ENCODE measurements at places on chromosomes 11 and 22.

DNA sequence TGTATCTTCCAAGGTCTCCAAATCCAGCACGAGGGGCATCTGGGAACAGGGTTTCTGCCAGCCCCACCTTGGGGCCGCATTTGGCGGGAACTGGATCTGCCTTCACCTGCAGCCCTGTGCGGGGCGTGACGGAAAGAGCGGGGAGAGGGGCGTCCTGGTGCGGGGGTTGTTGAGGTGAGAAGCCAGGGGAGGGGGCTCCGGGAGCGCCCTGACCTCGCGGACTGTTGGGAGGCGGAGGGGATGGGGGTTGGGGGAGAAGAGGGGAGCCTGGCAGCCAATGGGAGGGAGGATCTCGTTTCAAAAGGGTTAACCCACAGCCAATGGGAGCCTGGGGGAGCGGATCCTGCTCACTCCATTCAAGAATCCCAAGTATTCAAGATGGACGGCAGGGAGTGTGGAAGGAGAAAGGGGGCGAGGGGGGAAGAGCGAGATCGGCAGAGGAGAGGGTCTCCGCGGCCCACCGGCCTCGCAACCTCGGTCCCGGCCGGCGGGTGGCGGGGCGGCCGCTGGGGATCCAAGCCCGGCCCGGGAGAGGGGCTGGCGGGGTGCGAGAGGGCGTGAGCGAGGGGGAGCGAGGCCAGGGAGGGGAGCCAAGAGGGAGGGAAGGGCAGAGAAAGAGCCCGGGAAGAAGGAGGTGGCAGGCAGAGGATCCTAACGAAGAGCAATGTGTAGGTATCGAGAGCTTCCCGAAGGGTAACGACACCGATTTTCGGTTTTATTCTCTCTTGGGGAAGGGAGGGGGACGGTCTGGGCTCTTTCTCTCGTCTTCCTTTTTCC, 11.5 kb downstream of the YPEL4 start:
- DNase-seq = no peak

DNA sequence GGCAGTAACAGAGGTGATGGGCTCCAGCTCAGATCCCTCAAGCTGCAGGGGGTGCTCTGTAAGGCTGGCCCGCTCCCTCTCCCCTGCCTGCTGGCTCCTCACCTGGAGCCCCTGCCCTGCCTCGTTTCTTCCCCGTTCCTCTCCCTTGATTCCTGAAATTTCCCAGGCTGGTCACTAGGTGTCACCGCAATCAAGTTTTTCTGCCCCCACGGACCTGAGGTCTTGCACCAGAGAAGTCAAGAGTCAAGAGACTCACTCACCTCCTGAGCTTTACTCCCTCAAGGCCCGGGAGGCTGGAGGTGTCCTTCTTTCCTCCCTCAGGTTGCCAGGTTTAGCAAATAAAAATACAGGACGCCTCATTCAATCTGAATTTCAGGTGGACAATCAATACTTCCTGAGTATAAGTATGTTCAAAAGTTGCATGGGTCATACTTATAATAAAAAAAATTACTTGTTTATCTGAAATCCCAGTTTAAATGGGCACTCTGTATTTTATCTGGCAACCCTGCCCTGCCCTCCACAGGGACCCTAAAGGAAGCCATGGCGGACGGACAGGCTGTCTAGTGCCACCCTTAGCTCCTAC, 69.2 kb downstream of the SCUBE1 start:
- DNase-seq = peak; percentile 18

DNA sequence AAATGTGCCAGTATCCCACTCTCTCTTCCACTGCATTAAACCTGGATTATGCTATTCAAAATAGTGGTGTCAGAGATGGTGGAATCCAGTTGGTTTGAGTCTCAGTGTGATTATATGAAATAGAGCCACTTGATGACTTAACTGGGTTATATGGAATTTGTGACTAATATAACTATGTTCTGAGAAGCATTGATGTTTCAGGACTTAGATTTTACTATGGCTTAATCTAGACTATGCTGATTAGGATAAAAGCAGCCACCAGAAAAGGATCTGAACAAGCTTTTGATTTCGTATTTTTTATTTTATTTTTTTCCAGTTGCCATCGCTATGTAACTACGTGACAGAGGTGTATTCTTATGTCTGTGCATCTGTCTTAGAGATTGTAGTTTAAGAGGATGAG, 39.1 kb downstream of the MS4A6A start:
- DNase-seq = no peak

DNA sequence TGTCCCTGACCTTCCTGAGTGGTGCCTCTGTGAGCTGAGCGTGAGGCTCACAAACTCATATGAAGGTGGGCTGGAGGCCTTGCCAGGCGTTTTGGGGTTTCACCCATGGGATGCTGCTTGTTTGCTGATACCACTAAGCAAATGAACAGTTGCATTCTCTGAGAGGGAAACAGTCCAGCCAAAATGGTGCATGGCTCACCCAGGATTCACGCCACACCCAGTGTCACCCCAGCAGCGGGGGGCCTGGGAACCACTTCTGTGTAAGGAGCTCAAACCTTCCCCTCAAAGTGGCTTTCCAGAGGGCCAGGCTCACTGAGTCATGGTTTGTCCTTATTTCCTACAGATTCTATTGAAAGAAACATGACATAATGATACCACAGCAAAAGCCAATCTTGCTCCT, 928.1 kb downstream of the TBC1D22A start:
- no peak for DNase-seq

DNA sequence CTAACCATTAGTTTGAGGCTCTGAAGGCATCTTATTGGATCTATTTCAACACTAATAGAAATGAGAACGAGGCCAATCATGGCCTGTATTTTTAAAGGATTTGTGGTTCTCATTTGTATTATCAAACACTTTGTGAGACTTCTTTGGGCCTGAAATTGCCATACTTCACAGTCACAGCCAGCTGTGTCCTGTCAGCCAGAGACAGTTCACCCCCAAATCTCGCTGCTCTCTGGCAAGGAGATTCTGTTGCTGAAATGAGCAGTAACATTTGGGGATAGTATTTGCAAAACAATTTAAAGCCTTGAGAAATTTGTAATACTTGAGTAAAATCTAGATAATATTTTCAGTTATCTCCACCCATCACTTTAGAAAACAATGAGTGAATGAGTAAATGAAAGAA, 26.9 kb upstream of the TENM4 start:
- DNase-seq = no peak

GRCh38 chr22:50548040-50548920, 2.6 kb downstream of the KLHDC7B start:
- DNase-seq = no peak

- DNase-seq = no peak
These were observed 40.9 kb downstream of the GALNT18 start for GRCh38 chr11:11580841-11581411.

GRCh38 chr22:24284747-24285203, 14.1 kb downstream of the SPECC1L start:
- DNase-seq = no peak

DNA sequence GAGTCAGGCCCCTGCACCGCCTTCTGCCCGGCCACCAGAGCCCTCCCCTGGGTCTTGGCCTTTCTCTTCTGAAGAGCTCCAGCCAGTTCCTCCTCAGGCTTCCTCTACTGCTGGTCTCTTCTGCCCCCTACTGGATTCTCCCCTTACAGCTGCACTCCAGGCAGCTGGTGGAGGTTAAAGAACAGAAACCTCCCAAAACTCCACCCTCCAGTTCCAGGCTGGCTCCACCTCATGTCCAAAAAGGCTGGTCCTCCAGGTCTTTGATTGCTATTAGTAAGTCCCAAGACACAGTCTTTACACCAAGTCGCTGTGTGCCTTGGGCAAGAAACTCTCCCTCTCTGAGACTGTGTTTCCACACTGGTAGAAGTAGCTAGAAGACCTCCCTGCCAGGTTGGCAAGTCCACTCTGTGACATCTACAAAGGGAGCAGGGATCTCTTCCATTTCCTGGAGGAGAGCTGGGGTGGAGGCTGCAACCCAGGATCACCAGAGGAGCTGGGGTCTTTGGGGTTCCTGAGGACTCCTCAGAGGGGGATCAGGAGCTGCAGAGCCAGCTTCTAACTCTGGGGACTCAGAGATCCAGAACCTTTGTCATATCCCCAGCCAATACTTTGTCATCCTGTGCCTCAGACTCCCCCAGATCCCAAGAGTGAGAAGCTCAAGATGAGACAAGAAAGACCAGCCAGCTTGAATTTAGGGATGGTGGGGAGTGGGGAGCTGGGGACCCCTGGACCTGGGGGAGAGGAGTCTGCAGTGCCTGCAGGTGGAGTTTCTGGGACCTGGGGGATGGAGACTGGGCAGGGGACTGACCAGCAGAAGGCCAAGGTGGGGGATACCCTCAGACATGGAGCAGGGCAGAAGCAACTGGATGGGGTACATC, 3.4 kb upstream of the IGLL5 start:
- peak; percentile 14 for DNase-seq

DNA sequence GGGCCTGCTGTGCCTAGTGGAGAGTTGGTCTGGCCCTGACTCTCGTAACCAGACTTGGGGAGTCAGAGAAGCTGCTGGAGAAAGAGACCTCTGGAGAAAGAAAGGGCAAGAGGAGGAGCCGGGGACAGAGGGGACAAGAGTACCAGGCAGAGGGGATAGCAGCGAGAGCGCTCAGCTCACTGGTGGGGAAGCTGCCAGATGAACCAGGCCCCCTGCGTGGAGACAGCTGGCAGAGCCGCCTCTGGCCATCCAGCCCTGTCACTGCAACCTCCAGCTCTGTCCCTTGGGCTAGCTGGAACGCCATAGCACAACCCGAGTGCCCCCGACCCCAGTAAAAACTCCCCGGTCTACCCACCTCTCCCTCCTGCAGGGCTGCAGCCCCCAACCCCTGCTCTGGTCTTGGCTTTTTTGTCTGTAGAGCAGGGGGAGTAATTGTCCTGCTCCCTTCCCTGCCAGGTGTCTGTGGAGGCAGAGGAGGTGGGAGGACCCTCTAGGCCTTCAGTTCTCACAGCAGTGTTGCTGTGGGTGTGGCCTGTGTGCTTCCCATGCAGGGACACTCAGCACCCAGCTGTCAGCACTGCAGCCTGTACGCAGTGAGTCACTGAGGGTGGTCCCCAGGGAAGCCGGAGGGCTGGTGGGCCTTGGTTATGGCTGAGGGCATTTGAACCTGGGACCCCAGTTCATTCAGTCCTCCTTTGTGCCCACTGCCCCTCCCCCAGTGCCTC, 4.8 kb upstream of the SUN2 start:
- DNase-seq = no peak

DNA sequence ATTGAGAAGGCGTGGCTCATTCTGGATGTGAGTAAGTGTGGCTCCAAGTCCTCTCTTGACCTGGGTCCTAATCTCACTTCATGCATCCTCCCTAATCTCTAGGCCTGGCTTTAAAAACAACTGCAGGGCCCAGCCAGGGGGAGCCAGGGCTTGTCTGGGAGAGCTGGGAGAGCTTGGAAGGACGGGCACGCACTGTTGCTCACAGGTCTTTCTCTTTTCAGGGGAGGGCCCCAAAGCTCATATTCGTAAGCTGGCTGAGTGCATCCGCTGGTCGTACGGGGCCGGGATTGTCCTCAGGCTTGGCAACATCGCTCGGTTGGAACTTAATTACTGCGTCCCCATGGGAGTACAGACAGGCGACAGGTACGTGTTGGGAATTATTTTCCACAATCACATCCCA, 34.1 kb upstream of the PARVB start:
- no peak for DNase-seq

- DNase-seq = no peak
These were observed 51.7 kb upstream of the OR9Q1 start for GRCh38 chr11:57972013-57972367.

- peak; percentile 18 for DNase-seq
These were observed 835 bp upstream of the RHOD start for GRCh38 chr11:67055812-67056211.

- no peak for DNase-seq
These were observed 83.3 kb downstream of the GRIA4 start for GRCh38 chr11:105693075-105693759.
